ENCODE measurements at places on chromosomes 16 and 17.

- DNase-seq: no peak
Observed at GRCh38 chr16:89406277-89406888, 84.0 kb downstream of the ANKRD11 start.

DNA sequence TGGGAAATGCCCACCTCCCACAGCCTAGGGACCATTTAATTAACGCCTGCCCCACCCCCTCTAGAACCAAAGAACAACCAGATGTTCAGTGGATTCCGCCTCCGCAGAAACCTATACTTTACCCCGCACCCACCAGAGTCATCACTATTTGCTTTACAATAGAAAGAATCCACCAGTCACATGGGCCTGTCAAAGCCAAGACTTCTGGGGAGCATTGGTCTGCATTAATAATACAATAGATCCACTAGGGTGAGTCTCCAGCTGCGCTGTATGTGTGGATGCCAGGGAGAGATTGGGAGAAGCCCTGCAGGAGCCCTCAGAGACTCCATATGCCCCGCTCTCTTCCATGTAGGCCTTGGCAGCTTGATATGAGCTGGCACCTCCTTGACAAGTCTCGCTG is 31.3 kb downstream of the CLEC19A start:
- DNase-seq: no peak

DNA sequence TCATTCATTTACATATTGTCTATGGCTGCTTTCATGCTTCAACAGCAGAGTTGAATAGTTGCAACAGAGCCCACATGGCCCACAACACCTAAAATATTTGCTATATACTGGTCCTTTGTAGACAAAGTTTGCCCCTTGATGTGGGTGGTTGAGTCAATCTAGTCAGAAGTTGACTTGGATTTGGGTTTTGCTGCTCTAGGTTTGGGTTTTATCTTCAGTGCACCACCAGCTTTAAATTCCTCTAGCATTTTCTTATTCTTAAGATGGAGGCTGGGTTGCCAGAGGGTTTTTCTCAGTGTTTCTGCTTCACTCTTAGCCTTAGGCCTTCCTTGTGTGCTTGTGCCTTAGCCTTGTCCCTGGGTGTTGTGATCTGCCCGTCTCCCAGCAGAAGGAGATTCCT is 51.0 kb downstream of the CCDC182 start:
- no peak for DNase-seq

GRCh38 chr17:57276621-57277020 is 20.3 kb downstream of the MSI2 start:
- no peak for DNase-seq

DNA sequence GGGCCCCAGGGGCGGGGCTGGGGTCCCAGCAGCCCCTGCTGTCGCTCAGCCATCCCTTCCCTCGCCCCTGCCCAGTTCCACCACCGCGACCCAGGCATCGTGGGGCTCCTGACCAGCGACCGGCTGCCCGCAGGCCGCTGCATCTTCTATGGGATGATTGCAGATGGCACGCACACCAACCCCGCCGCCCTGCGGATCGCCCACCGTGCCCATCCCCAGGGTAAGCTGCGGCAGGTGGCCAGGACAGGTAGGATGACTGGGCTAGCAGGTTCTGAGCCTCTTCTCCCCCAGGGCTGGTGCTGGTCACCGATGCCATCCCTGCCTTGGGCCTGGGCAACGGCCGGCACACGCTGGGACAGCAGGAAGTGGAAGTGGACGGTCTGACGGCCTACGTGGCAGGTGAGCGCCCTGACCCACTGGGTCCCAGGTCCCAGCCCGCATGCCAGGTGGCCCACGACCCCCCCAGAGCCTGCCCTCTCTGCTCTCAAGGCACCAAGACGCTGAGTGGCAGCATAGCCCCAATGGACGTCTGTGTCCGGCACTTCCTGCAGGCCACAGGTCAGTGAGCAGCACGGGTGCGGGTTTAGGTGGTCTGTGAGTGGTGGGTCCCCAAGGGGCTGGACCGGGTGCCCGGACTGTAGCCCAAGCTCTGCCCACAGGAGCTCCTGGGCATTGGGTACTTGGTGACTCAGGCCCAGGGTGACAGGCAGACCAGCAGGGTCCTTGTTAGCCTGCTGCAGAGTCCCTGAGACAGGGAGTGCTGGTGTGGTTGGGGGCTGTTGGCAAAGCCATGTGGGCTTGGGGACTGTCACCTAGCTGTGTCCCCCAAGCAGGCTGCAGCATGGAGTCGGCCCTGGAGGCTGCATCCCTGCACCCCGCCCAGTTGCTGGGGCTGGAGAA is 2.8 kb downstream of the CEMP1 start:
- no peak for DNase-seq

GRCh38 chr17:43982171-43982570 is 22.3 kb upstream of the NAGS start:
- no peak for DNase-seq

DNA sequence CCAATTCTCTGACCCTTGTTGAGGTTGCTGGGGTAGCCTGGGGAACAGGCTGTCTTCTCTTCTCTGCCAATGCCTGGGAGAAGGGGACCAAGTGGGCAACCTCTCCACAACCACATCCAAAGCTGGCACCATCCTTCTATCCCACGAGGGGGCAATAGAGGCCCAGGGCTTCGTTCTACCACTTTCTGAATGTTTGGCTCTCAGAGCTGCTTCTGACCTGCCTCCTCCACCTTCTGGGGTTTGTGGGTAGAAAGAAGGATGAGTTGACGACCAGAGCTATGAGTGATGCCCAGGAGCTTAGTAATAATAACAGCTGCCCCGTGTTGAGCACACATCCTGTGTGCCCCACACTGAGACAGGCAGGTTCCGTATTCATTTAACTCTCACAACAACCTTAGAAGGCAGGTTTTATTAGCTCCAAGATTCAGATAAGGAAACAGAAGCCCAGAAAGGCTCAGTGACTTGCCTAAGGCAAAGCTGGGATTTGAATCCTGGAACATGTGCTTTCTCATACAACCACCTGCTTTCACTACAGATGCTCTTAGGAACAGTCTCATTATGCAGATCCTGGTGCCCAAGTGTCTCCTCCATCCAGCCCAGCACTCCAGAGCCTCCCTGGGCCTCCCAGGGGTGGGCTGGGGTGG is 11.1 kb downstream of the TSPOAP1 start:
- DNase-seq: no peak

DNA sequence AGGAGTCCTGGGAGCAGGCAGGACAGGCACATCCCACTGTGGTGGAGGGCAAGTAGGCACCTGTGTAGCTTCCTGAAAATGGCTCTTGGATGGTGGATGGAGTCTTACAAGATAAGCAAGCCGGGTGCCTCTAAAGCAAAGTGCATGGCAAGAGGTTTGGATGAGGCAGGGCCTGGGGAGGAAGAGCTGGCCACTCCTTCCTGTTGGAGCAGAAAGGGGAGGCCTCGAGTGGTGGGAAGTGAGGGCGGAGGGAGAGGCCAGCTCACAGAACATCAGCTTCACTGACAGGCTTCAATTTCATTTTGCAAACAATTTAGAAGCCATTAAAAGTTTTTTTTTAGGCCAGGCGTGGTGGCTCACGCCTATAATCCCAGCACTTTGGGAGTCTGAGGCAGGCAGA is 31.0 kb downstream of the CD300A start:
- no peak for DNase-seq

DNA sequence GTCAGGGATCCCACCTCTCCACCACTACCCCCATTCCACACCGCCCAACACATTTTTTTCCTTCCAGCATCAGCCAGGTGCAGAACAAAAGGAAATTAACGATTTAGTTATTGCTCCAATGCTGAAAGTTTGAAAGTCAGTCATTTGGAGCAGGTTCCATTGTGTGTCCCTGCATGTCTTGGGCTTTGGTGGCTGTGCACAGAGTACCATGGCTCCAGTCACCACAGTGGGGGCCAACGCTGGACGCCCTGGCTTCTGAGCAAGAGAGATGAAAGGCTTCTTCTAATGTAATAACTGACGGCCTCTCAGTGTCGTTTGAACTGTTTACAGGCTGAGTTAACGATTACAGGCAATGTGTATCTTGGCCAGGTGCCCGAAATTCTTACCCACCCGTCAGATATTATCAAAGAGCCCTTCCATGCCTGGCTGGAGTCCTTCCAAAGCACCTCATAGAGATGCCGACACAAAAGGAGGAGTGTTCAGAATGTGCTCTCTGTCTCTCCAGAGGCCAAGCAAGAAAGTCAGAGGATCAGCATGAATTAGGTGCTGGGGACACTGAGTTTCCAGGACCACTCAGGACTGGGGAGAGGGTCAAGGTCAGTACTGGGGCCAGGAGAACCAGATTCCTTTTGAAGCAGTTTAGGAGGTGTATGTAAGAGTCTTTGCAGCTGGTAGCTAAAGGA is 25.9 kb downstream of the RNF43 start:
- no peak for DNase-seq

GRCh38 chr17:55580596-55581133 is 69.4 kb upstream of the SMIM36 start:
- no peak for DNase-seq

- no peak for DNase-seq
Observed at GRCh38 chr17:33804401-33804800, 450.7 kb upstream of the CCL2 start.

GRCh38 chr17:69466451-69466850 is 52.0 kb downstream of the MAP2K6 start:
- DNase-seq: no peak

DNA sequence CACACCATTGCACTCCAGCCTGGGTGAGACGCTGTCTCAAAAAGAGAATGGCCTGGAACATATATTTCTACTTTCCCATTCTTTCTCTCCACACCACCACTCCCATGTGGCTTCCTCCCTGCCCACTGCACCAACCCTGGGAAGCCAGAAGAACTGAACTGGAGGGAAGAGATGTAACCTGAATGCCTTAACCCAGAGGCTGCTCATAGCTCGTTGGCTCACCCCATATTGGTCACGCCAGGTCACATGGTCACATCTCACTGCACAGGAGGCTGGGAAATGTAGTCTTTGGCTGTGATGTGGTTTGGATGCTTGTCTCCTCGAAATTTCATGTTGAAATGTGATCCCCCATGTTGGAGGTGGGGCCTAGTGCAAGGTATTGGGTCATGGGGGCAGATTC is 5.9 kb upstream of the DNAH17 start:
- no peak for DNase-seq

DNA sequence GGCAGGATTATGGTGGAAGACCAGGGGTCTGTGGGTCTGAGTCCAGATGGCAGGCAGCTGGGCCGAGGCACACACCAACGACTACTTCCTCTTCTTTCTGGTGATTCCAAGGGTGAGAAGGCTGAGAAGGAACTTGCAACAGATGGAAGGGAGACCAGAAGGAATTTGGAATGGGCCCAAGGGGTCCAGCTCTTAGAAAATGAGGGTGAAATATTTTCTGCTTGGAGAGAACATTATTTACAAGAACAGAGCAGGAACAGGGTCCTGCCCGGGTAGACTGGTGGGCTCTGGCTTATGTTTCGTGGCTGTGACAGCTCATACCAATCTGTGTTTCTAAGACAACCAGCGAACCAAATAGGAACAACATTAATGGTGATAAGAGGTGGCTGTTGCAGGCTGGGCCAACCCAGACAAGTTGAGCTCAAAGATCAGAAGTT is 36.6 kb downstream of the CCDC42 start:
- DNase-seq: no peak

GRCh38 chr17:41695134-41695661 is 6.5 kb downstream of the EIF1 start:
- DNase-seq: no peak

DNA sequence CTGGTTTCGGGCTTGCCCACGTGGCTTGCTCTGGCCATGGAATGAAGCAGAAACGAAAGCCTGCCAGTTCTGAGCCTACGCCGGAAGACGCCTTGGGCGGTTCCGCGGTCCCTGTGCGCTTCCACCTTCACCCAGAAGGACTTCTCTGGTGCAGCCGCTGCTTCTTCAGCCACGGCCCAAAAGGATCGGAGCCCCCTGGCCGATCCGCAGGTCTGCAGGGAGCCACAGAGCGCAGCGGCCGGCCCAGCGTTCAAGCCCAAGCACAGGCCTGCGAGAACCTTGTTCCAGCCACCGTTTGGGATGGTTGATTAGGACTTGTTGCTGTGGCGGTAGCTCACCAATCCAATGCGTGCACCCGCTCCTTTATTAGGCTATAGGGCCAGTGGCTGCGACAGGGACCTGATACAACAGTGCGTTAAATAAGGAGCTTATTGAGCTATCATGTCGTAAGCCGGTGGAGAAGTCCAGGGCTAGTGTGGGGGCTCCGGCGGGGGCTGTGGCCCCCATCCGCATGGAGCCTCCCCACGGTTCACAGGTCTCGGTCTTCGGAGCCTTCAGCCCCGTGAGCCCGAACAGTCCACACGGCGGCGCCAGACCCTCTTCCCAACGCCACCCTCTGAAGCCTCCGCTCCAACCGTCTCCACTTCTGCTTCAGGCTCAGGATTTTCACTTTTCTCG is 10.2 kb upstream of the MPP2 start:
- DNase-seq: no peak

- DNase-seq: no peak
Observed at GRCh38 chr16:47966325-47966724, 189.5 kb downstream of the ABCC12 start.
